ENCODE measurements at places on chromosomes 1 and 21. TPM values are rescaled to one million over a fixed set of nuclear protein-coding genes. Genes with fewer than 3 reads are reported as not detected.

DNA sequence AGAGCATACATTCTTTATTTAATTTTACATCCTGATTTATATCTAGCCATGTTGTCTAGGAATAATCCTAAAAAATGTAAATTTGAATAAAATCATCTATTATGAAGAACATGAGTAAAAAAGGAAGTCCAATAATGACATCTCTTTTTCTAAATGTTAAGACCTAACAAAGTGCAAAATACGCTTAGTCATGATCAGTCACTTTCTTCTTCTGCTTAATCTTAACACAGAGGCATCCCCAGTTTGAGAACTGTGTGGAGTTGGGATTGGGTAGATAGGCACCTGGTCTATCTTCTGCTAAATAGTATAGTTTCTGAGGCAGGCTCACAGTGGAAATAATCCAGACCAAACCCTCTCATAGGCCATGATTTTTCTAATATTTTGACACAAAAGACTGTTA, 311.7 kb upstream of the LRRC7 start:
- DNase-seq = no peak

DNA sequence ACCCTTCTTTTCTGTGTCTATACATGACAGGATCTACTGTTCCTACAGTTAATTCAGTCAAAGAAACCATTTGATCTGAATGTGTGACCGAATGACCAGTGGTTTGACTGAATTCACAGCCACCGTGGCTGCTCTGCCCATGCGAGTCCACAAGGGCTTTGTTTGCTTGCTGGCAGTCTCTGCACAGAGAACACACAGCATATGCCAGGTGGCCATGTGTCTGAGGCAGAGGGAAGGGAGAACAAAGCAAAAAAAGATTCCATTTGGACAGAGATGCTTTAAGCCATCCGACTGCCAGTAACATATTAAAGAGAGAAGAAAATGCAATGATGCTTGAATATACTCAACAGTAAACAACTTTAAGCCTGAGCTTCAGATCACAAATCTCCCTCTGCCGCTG, 737.8 kb upstream of the CXADR start:
- DNase-seq = no peak

Gene EXO1
- 67.1 TPM for total RNA-seq

Gene DENND2D
- total RNA-seq = 5.7 TPM

GRCh38 chr1:210917560-210918169, 216.3 kb downstream of the KCNH1 start:
- no peak for DNase-seq

GRCh38 chr1:245054105-245054504, 100.7 kb upstream of the KIF26B start:
- no peak for DNase-seq

Gene CD52
- total RNA-seq = not detected

GRCh38 chr1:25100151-25100833, 132.0 kb downstream of the SYF2 start:
- no peak for DNase-seq

DNA sequence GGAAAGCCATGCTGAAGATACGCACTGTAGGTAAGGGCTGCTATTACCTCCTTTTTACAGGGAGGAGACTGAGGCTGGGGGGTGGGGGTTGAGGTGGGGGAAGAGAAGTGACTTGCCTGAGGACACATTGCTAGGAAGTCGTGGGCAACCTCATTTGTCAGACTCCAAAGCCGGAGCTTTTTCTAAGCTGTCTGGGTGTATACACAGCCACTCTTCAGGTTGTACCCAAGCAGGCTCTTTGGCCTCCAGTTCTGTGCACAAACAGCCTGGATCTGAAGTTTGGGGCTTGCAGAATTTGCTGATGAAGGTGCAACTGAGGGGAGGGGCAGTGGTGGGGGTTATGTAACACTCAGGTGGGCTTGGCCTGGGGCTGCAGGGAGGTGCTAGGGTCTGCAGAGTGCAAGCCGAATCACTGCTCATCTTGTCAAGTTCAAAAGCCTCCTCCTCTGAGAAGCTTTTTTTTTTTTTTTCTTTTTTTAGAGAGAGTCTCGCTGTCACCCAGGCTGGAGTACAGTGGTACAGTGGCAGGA, 16.9 kb downstream of the TINAGL1 start:
- no peak for DNase-seq

DNA sequence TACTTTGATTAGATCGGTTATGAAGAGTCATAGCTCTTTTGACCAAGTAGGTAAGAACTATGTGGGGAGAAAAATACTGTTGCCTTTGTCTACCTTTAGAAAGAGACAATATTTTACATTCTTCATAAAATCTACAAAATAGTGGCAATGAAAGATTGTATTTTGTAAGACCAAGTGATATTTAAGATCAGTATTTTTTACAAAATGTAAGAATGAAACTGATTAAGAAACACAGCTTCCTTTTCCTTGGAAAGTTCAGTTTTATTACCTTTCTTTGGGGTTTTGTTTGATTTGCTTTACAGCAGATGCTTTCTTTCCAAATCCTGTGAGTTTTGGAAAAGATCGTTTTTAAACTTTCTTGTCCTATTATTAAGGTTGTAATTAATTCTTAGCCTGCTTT, 69.8 kb downstream of the SLC35A3 start:
- DNase-seq = no peak

GRCh38 chr1:70961374-70961975, 86.1 kb downstream of the PTGER3 start:
- no peak for DNase-seq

Data from Daoy (cell line).